ENCODE measurements at places on chromosomes 1 and 21.

DNA sequence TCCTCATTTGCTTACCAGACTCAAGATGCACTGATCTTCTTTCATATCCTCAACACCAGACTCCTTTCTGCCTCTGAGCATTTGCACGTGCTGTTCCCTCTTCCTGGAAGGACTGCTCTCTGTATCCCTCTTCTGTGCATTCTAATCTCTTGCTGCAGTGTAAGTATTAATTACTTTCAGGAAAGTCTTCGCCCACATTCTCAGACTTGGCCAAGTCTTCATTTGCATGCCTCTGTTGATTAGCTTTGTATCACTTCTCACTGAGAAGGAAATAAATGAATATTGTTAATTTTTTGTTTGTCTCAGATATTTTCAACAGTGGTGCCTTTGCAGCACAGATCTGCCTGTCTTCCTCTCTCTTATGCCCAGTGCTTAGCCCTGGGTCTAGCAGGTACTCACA is 50.3 kb upstream of the RAB3GAP2 start:
- DNase-seq = no peak

DNA sequence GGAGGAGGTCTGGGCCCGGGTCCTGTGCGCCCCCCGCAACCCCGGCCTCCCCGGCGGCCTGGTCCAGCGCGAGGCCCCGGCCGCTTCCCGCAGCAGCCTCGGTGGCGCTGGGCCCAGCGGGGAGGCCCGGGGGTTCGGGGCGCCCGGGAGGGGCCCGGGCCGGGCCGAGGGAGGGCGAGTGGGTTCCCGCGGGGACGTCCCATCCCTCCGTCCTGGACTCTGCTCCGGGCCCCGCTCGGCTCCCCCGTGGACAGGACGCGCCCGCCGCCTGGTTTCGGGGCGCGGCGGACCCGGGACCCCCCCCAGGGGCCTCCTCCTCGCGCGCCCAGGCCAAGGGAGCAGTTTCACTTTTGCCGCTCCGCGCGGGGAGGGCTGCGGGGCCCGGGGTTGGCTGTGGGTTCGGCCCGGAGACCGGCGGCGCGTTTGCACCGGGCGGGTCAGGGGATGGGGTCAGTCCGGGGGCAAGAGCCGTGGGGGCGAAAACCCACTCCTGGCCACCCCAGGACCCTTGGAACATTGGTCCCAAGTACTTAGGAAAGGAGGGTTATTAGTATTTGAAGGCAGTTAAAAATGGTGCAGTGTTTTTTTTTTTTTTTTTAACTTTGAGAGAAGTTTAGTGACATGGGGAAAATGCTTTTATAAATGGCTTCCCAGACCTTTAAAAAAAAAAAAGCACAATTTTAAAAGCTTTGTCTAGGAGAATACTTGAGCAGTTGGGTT is 677 bp downstream of the AGPAT3 start:
- DNase-seq = peak; percentile 63

DNA sequence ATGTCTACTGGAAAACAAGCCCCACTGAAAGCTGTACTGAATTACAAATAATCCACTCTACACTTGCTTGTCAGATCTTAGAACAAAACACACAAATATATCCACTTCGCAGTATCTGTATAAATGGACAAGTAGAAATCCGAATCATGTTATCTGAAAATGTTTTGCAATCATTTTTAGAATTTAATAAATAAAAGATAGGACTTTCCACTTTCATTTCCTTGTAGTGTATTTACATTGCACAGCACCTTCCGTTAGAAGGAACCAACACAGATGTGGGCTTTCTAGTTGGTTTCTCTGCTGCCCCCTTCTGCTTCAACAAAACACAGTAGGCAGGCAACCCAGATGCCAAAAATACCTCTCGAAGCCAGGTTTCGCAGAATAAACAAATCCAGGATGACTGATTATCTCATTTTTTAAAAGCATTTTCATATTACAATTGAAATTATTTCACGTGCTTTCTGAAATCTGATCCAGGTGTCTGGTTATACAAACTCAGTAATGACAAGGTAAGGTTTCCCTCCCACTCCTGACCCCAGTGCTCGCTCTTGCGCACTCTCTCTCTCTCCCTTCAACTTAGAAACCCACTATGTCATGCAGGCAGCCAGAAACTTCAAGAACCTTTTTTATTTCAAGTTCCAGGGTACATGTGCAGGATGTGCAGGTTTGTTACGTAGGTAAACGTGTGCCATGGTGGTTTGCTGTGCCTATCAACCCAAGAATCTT is 389.9 kb downstream of the SMYD3 start:
- peak; percentile 3 for DNase-seq

GRCh38 chr1:42013881-42014470 is 95.3 kb upstream of the HIVEP3 start:
- no peak for DNase-seq

- no peak for DNase-seq
Measured at GRCh38 chr1:75707191-75707590, 17.3 kb upstream of the ACADM start.

DNA sequence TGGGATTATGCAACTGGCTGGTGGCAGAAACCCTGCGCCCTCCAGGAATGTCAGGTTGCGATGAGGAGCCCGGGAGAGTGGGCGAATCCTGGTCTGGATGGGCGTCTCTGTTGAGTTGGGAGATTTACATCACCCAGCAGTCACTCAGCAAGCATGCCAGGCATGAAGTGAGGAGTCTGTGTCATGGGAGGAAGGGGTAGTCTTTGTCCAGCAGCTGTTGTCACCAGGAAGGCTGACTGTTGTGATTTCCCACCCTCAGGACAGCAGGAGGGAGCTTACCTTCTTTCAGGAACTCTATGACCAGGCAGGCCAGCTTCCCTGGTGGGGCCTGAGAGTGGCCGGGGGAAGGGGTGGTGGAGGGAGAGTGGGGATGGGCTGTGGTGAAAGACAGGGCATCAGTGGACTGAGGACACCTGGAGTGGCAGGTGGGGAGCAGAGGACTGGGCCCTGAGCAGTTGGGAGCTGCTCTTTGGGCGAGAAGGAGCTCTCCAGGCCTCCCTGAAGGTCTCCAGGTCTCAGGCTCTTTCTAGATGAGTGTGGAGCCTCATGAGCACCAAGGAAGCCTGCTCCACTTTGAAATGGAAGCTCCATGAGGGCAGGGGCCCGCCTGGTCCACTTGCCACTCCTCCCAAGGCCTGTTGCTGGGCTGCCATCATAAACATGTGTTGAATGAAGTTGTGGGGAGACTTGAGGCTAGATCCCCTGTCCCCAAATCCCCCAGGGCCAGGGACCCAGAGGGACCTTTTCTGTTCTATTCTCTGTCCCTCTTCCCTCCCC is 21.3 kb upstream of the PKP1 start:
- DNase-seq = no peak

DNA sequence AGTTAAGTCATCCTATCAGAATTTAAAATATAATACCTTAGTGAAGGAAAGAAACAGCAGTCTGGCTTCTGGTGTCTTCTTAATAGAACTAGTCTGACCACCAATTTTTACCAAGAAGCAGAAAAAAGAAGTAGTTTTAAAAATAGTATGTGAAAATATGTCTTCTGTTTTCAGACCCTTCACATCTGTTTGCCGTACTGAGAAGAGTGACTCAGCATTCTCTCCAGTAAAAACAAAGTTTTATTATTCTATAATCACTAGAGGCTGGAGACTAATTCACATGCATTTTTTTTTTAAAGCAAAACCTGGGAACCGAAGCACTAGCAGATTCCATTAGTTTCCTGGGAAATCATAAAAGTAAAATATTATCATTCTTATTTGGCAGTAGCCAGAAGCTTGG is 163.8 kb downstream of the COL24A1 start:
- no peak for DNase-seq

GRCh38 chr1:15176120-15176519 is 22.6 kb downstream of the TMEM51 start:
- no peak for DNase-seq

- no peak for DNase-seq
Measured at GRCh38 chr1:206709322-206709721, 24.6 kb downstream of the MAPKAPK2 start.

- DNase-seq = peak; percentile 67
Measured at GRCh38 chr1:234608911-234609690, 877 bp downstream of the IRF2BP2 start.

- no peak for DNase-seq
Measured at GRCh38 chr1:36389999-36390398, 4.3 kb upstream of the STK40 start.
